ENCODE measurements at places on chromosomes 1 and 21.

GRCh38 chr1:37901191-37901892 lies 42.0 kb upstream of the MTF1 start:
- DNase-seq, result no peak

DNA sequence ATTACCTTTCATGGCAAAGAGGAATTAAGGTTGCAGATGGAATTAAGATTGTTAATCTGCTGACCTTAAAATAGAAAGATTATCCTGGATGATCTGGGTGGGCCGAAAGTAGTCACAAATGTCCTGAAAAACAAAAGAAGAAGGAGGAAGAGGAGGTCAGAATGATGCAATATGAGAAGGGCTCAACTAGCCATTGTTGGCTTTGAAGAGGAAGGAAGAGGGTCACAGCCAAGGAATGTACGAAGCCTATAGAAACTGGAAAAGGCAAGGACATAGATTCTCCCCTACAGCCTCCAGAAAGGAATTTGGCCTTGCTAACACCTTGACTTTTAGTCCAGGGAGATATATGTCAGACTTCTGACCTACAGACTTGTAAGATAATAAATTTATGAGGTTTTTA lies 39.4 kb upstream of the FMOD start:
- DNase-seq, result no peak

DNA sequence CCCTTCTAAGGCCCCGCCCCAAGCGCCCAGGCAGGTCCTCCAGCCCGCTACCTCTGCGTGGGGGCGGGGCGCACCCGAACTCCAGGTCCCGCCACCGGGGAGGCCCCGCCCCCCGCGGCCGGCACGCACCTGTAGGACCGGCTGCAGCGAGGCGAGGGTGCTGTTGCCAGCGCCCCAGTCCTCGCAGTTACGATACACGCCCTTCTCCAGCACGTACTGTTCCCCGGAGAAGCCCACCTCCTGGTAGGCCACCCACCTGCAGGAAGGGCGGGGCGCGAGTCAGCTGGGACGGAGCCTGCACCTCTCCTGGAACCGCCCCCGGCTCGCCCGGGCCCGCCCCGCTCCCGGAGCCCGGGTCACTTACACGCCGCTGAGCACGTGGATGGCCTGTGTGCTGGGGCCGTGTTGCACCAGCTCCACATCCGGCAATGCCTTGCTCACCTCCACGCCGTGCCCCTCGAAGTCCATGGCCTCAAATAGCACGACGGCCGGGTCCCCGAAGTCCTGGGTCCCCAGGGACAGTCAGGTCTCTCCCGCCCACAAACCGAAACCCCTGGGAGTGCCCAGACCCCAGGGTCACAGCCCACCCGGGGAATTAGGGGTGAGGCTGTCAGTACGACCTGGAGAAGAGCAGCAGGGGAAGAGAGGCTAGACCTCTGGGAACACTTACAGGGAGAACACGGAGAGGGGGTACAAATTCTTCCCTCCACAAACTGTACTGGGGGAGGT lies 17.3 kb downstream of the CRYBG2 start:
- DNase-seq, result peak; percentile 80

DNA sequence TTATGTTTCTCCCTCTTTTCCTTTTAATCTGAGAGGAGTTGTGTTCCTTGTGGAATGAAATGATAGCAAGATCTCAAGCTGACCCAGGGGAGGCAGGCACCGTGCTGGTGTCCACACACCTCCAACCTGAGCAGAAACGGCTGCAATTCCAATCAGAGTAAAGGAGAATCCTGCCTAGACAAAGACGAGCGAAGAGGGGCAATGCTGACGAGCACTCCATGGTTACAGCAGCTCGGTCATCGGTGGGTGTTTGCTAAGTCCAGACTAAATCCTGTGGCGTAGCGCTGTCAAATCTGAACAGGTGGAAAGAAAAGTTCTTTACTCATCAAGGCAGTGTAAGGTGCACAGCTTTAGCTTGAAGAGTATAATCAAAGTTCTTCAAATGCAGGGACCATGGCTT lies 74.8 kb downstream of the PLD5 start:
- DNase-seq, result no peak

- no peak for DNase-seq
Observed at GRCh38 chr21:46229133-46229922, 754 bp upstream of the LSS start.

DNA sequence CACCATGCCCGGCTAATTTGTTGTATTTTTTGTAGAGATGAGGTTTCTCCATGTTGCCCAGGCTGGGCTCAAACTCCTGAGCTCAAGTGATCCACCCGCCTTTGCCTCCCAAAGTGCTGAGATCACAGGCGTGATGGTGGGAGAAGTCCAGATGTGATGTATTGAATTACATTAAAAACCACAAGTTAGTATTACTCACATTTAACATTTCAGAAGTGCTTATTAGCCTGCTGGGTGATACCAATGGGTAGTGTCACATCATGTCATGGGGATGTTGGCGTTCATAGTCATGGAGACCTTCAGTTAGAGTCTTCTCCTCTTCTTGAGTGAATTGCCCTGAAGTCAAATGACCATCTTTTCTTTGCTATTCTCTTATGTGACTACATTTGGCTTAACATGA lies 63.6 kb upstream of the VAMP3 start:
- DNase-seq, result no peak

GRCh38 chr1:53189061-53189460 lies 7.6 kb upstream of the CPT2 start:
- DNase-seq, result no peak

DNA sequence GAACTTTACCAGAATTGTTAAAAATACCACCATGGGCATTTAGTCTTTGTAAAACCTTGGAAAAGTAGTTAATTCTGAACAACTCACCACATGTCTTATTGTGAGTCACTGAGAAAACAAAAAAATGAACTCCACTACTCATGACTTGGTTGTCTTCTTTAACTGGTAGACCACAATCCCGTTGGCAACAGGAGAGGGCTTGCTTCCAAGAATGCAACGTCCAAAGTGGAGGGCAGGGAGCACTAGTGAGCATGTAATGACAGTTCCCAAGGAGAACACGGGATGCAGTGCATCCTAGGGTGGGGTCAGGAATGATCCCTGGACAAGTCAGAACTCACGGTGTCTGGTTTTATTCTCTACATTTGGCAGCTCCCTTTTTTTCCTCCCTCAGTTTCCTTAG lies 15.2 kb upstream of the HMCN1 start:
- no peak for DNase-seq
